ENCODE measurements at places on chromosomes 1 and 21. TPM values are rescaled to one million over a fixed set of nuclear protein-coding genes. Genes with fewer than 3 reads are reported as not detected.

FCRL6 gene
- not detected for total RNA-seq

RIMKLA gene
- not detected for total RNA-seq

SUCO gene
- 20.2 TPM for total RNA-seq

ZNF683 gene
- total RNA-seq, result not detected

EPS8L3 gene
- not detected for total RNA-seq

CLCA1 gene
- total RNA-seq, result not detected

DIO1 gene
- not detected for total RNA-seq

OR14K1 gene
- total RNA-seq, result not detected

FAM72C gene
- total RNA-seq, result 2.9 TPM

GSTM5 gene
- not detected for total RNA-seq

HJV gene
- total RNA-seq, result not detected

BATF3 gene
- 0.35 TPM for total RNA-seq

KRTAP25-1 gene
- not detected for total RNA-seq

UBL4B gene
- total RNA-seq, result not detected

BTBD8 gene
- 1.4 TPM for total RNA-seq

PAX7 gene
- total RNA-seq, result not detected

TMEM52 gene
- 1.8 TPM for total RNA-seq

PROX1 gene
- 0.31 TPM for total RNA-seq

C1orf94 gene
- not detected for total RNA-seq

C1orf74 gene
- total RNA-seq, result 12.3 TPM

NEGR1 gene
- 0.53 TPM for total RNA-seq

CHODL gene
- total RNA-seq, result 0.67 TPM

SPRR2B gene
- total RNA-seq, result not detected

ADGRB2 gene
- total RNA-seq, result 2.5 TPM

OR2L2 gene
- not detected for total RNA-seq

TRPM2 gene
- total RNA-seq, result 1.1 TPM

PRKAA2 gene
- 0.18 TPM for total RNA-seq

CNKSR1 gene
- 19.1 TPM for total RNA-seq

NR1I3 gene
- not detected for total RNA-seq

HYI gene
- total RNA-seq, result 93.4 TPM

SPRR1A gene
- total RNA-seq, result 7.7 TPM

ANKRD45 gene
- 0.42 TPM for total RNA-seq

OR2M3 gene
- total RNA-seq, result not detected

OR2L8 gene
- total RNA-seq, result not detected

ASH1L gene
- 15.7 TPM for total RNA-seq

HHAT gene
- 4.2 TPM for total RNA-seq

PTGER3 gene
- total RNA-seq, result not detected

TTC34 gene
- 0.07 TPM for total RNA-seq

FOXO6 gene
- total RNA-seq, result not detected

TACSTD2 gene
- 103 TPM for total RNA-seq

RHCE gene
- total RNA-seq, result 0.10 TPM

TNFRSF4 gene
- not detected for total RNA-seq

CA6 gene
- total RNA-seq, result not detected

LCE6A gene
- 0.18 TPM for total RNA-seq

TMEM167B gene
- total RNA-seq, result 17.0 TPM
